ENCODE measurements at places on chromosomes 11 and 22.

GRCh38 chr11:2399488-2400068 lies 972 bp upstream of the TSSC4 start:
- peak; percentile 28 for DNase-seq

DNA sequence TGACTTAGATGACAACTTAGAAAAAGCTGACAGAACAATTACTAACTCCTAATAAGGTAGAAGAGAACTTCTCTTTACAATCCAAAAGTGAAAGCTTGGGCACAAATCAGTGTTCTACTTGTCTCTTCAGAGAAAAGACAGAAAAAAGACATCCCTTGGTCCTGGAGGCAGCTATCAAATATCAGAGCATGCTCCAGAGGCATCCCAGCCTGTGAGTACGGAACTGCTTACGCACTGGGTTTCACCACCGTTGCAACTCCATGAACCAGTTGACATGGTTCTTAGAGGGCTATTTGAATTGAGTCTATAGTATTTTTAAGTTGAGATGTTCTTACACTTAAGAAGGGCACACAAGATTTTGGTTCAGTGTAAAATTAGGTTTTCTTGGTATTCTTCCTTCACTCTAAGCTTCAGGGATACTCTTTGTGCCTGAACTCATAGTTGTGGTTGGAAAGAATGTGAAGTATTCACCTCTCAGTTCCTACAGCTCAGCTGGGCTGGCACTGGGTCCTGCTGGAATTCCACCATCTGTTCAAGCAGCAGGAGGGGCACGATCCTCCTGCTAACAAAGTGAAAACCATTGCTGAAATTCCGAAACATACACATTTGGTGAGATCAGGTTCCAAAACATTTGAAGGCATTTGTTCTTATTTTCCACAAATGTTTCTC lies 6.3 kb downstream of the AKIP1 start:
- peak; percentile 91 for DNase-seq

GRCh38 chr11:28838741-28839140 lies 730.6 kb downstream of the METTL15 start:
- DNase-seq = peak; percentile 59

DNA sequence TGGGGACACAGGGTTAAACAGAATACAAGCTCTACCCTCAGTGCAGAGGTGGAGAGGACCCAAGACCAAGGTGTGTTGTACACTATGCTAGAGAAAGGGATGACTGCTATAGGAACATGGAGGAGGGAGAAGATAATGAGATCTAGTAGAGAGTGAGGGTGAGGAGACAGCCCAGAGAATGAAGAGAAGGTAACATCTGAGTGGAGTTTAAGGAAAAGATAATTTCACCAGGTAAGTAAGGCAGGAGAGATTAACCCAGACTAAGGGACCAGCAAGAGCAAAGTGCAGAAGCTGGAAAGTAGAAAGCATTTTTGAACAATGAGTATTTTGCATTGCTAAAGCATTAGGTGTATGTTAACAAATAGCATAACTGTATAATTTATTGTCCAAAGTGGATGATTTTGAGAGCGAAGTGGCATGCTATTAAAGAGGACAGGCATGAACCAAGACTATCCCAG lies 128.8 kb downstream of the RASSF10 start:
- DNase-seq = no peak

DNA sequence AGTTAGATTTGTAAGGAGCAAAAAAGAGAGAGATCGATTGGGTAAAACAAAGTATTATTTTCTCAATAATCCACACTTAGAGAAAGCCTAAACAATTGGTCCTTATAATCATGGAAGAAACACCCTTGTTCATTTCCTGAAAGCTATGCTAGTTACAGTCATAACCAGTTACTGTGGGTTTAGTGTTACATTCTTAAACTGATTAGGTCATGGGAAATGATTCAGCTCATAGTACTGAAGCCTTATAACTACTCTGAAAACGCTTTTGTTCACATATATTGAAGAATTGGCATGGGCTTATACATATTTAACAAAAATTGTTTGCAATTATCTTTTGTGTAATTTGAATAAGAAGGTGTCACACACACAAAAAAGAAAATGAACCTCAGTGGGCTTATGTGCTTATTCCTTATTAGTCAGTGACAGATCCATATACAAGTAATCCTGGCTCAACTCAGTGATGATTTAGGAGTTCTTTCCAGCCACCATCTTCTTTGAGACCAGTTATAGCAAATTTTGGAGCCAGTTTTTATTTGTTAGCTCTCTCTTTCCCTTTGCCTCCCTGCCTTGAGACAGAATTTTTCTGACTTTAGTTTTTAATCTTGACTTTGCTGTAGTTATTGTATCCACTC lies 198.5 kb upstream of the CTSC start:
- DNase-seq = peak; percentile 93

- DNase-seq = peak; percentile 55
These were observed 40.3 kb downstream of the OR5B17 start for GRCh38 chr11:58318532-58318931.

DNA sequence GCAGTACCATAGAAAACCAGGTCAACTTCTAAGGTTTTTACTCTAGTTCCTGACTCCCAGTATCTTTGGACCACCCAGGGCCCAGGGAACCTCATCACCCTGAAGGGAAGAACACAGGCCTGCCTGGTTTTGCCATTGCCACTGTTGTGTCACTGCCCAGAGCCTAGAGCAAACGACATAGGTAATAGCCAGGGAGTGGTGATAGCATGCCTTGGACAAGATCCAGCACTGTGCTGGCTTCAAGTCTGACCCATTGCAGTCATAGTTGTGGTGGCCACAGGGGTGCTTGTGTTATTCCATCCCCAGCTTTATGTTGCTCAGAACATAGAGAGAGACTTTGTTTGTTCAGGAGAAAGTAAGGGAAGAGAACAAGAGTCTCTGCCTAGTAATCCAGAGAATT lies 2310.2 kb downstream of the LRRC4C start:
- DNase-seq = no peak

DNA sequence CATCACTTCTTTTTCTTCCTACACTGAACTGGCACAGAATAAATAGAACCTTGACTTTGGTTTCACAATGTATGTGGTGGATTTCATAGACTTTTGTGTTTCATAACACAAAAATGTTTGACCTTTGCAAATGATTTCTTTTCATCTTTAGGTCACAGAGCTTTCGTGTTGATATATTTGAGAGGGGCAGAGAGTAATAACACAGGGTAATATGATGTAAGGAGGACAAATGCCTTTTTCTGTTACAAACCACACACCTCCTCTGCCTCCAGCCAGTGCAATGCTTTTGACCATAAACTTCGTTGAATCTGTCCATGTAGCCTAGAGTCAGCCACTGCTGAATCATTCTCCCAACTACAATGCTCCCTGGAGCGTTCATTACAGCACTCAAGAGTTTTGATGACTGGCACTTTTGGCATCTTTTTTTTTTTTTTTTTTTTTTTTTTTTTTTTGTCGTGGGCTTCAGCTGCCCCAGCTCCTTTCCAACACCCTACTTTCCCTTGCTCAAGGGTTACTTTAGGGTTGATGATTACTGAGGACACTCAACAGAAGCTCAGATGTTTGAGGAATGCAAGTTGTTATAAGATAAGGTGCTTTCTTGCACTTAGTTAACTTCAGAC lies 11.4 kb upstream of the CAT start:
- peak; percentile 53 for DNase-seq

- DNase-seq = peak; percentile 51
These were observed 84.5 kb downstream of the ISX start for GRCh38 chr22:35150183-35151107.

DNA sequence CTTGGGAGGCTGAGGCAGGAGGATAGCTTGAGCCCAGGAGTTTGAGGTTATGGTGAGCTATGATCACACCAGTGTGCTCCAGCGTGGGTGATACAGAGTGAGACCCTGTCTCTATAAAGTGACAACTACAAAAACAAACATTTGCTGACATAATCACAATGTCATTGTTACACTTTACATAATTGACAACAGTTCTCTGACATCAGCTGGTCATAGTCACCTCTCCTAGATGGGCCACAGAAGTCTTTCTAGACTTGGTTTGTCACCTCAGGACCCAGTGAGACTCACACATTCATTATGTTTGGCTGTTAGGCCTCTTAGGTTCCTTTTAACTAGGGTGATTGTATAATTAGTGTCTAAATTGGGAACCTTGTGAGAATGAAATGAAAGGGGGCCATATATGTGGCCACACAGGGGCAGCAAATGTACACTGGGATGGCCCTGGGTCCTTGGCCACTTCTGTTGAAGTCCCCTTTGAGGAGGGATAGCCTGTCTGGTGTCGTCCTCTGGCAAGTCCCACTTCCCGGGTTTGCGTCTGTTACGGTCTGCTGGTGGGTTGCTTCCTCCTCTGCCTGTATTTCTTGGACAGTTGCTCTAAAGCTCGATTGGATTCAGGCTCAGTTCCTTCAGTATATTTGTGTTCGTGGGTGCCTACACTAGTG lies 5.8 kb upstream of the PPIL2 start:
- DNase-seq = no peak

- DNase-seq = no peak
These were observed 146.2 kb downstream of the ST3GAL4 start for GRCh38 chr11:126501641-126502040.

DNA sequence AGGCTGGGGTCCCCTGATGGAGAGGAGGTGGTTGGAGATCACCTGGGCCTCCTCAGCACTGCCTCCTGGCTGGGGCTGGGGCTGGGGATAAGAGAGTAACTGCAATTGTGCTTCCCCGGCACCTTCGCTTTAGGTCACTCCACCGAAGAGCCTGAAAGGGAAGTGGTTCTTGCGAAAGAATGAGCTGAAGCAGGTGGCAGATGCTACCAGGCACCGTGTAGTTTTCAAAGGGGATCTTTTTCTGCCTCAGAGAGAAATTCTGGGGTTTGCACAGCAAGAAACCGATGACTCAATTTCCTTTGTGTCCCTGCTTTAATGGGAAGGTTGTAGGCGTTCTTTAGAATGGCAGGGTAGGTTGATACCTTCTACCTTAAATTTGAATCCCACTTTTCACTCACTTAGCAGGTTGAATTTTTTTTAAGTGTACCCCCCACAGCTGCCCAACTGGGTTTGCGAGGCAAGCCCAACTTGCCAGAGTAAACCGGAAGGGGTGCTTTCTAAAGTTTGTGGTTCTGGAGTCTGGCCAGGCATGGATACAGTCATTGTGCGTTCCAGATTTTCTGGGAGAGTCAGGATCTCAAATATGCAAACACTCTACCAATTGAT lies 5.3 kb downstream of the CD44 start:
- peak; percentile 66 for DNase-seq

GRCh38 chr22:33188326-33188725 lies 130.1 kb upstream of the SYN3 start:
- DNase-seq = peak; percentile 36

DNA sequence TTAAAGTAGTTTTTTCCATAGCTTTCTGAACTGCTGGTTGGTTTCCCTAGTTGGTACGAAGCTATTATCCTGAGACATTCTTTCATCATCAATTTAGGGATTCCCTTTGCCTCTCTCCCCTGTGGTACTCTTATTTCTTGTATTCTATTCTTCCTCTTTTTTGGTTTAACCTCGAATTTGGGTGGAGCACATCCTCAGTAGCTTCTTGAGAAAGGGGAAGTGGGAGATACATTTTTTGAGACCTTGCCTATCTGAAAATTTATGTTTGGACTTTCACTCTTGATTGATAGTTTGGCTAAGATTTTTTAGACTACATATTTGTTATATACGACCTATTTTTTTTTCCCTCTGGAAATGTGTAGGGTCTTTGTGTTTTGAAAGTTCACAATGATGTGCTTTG lies 121.7 kb upstream of the ZBED5 start:
- no peak for DNase-seq

DNA sequence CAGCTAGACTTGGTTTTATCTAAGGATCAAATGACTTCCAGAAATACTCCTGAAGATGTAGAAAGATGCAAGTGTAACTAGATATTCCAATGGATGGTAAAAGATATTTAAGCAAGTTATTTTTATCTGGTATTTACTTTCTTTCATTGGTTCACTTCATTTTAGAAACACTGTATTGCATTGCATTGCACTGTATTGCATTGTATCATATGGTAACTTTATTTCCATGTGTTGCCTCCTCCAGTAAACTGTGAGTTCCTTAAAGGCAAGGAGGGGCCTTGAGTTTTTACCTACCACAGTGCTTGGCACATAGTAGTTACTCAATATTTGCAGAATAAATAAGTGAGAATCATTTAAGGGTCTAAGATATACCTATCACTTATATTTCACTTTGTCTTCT lies 31.8 kb upstream of the FLI1 start:
- no peak for DNase-seq

GRCh38 chr11:12455938-12456337 lies 78.6 kb downstream of the PARVA start:
- DNase-seq = peak; percentile 60

DNA sequence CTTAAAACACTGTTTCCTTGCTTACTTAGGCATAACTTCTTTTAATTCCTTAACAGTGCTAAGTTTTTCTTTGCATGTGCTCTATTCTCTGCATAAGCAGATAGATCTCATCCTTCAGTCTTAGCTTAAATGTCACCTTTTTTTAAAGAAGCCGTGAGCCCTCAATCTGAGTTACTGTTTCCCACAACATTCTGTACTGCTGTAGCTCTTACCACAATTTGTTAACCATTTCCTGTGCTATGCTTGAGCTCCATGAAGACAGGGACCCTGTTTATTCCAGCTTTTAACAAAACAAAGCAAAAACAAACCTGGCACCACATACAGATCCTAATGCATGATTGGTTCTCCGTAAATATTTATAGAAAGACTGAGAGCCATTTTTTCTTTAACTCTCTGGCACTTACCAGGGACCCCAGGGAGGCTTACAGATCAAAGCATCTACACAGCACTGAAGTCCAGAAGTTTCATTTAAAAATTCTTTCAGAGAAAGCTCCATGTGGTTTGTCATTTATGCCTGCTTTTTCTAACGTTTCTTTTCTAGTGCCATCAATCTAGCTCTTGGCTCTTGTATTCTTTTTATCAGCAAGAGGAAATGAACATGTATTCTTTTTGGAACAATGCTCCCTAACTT lies 74.9 kb downstream of the DYNC2H1 start:
- DNase-seq = no peak

GRCh38 chr11:57471496-57471895 lies 11.2 kb downstream of the RTN4RL2 start:
- DNase-seq = no peak

DNA sequence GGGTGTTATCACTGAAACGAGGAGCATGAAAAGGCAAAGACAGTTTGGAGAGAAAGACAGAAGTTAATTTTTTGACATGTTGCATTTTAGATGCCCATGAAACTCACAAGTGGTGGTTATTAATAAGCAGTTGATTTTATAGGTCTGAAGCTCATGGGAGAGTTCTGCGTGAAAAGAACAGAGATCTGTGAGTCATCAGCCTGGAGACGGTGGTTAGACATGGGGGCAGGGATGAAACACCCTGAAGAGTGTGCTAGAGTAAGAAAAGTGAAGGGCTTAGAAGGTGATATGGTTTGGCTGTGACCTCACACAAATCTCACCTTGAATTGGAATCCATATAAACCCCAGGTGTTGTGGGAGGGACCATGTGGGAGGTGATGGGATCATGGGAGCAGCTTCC lies 289.1 kb upstream of the ISX start:
- no peak for DNase-seq

- peak; percentile 70 for DNase-seq
These were observed 98.3 kb upstream of the CHRM4 start for GRCh38 chr11:46489656-46490560.

DNA sequence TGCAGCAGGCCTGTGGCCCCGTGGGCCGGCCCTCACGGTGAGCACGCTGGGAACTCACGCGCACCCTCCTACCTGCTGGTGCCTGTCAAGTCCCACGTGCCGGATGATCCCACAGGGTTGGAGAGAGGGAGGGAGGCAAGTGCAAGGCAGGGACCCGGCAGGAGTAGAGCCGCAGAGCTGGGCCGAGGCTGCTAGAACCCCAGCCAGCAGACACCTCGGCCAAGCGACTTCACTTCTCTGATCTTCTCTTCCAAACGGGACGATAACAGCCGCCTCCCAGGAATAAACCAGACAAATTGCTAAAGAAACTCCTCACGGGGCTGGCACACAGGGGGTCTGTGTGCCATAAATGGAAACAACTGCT lies 1232.8 kb downstream of the TBC1D22A start:
- no peak for DNase-seq
